CD8-positive, alpha-beta memory T cell (primary cell): ENCODE measurements at places on chromosomes 11 and 22.
A peak's percentile ranks its signal among the peaks of the same experiment; 100 is the strongest.

- DNase-seq = peak; percentile 76
Observed at GRCh38 chr22:37498289-37498909, 12.2 kb upstream of the MFNG start.

- no peak for DNase-seq
Observed at GRCh38 chr11:123344790-123345357, 85.2 kb upstream of the GRAMD1B start.

- no peak for DNase-seq
Observed at GRCh38 chr11:44277196-44278090, 32.5 kb downstream of the ALX4 start.

DNA sequence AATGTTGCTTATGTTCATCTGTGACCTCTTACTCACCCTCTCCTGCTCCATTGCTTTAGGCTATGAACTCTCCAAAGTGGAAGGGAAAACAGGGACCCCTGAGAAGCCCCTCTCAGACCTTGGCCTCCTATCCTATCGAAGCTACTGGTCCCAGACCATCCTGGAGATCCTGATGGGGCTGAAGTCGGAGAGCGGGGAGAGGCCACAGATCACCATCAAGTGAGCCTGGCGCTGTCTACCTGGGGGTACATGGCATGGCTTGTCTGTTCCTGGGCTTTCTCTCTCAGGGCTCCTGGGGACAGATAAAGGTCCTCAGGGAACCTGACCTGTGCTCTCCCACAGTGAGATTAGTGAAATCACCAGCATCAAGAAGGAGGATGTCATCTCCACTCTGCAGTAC is 2.1 kb downstream of the RNASEH2C start:
- DNase-seq = no peak

GRCh38 chr11:67410369-67410831 is 5.1 kb upstream of the CARNS1 start:
- no peak for DNase-seq

GRCh38 chr11:13215149-13215548 is 62.4 kb upstream of the BMAL1 start:
- DNase-seq = no peak

DNA sequence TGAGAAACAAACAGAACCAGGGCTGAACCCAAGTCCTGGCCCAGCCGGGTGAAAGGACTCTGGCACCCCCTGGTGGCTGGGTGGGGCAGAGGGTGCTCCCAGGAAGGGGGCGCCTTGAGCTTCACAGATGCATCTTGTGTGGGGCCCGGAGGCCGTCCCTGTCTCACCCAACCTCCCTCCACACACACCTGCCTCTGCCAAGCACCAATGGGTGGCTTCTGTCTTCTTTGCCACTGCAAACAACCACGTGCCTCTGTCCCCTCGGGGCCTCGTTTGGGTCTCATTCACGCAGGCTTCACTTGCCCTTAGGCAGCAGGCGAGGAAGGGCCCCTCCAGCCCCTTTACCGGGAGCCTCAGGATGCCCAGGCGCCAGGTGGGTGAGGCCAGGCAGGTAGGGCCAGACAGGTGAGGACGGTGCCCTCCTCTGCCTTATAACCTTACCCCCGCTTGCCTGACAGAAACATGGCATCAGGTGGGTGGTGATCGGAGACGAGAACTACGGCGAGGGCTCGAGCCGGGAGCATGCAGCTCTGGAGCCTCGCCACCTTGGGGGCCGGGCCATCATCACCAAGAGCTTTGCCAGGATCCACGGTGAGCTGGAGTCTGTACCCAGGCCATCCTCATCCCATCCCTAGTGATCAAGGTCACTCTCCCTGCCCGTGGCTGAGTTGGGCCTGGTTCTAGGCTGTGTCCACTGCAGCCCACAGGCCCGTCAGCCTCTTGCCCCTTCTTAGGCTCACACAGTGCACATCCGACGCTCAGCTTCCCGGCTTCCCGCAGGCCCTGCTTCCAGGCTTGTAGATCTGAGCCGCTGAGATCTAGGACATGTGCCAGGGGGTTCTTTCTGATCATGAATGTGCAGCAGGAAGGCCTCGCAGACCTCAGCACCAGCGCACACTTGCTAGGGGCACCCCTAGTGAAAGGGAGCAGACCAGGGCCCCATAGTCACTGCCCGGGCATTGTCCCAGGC is 17.2 kb downstream of the POLR3H start:
- peak; percentile 76 for DNase-seq

DNA sequence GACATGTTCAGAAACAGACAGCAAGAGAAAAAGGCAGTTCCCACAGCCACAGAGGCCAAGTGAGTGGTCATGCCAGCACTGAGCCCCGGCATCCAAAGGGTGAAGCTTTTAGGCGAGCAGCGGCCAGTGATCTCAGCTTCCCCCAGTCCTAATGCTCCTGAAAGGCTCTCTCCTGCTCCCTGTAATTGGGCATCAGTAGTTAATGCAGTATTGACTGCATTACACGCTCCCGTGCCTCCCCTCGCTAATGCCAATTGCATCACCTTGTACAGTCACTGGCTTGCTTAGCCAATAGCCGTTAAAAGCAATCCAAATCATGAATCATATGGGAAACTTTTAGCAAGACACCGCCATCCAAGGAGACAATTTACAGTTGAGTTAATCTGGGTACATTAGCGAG is 4.9 kb downstream of the LMO1 start:
- no peak for DNase-seq

DNA sequence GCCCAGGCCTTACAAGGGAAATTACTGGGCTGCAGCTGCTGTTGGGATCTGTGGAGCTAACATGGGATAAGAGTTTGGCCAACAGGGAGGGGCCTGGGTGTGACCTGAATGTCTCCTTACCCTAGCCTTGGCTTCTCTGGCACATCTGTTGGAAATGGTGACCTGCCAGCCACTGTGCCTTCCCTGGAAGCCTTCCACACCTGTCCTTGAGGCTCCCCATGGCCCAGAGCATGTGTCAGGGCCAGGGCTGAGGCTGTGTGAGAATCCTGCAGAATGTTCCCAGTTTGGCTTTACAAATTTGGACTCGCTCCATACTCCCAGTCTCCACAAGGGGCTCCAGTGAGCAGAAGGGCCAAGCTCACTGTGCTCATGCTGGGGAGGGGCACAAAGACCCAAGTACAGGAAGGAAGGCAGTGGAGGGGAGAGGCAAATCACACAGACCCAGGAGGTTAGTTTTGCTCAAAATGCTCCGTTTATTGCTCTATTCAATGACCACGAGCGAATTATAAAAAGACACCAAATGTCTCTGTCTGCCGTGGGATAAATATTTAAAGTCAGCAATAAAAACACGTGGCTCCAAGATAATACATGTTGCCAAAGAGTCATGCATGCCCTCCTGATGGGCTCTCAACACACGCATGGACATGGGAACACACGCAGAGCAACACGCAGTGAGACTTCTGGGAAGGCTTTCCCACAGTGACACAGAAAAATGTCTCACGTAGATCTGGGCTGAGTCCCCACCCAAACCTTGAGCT is 1.7 kb upstream of the IGSF22 start:
- peak; percentile 20 for DNase-seq

DNA sequence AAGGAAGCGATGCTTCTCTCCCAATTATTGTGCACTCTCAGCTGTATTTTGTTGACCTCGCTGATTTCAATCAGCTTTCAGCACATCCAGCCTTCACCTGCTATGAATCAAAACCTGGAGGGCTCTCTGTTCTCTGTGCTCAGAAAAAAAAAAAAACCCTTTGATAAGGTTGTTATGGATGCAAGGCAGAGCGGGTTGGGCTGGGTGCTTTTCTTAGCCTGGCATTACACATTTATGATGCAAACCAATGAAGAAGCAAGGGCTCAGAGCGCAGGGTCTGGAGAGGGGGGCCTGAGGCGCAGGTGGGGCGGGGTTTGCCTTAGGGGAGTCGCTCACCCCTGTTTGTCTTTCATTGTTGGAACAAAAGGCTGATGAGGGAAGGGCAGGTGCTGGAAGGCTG is 86.0 kb upstream of the CADM1 start:
- DNase-seq = no peak

DNA sequence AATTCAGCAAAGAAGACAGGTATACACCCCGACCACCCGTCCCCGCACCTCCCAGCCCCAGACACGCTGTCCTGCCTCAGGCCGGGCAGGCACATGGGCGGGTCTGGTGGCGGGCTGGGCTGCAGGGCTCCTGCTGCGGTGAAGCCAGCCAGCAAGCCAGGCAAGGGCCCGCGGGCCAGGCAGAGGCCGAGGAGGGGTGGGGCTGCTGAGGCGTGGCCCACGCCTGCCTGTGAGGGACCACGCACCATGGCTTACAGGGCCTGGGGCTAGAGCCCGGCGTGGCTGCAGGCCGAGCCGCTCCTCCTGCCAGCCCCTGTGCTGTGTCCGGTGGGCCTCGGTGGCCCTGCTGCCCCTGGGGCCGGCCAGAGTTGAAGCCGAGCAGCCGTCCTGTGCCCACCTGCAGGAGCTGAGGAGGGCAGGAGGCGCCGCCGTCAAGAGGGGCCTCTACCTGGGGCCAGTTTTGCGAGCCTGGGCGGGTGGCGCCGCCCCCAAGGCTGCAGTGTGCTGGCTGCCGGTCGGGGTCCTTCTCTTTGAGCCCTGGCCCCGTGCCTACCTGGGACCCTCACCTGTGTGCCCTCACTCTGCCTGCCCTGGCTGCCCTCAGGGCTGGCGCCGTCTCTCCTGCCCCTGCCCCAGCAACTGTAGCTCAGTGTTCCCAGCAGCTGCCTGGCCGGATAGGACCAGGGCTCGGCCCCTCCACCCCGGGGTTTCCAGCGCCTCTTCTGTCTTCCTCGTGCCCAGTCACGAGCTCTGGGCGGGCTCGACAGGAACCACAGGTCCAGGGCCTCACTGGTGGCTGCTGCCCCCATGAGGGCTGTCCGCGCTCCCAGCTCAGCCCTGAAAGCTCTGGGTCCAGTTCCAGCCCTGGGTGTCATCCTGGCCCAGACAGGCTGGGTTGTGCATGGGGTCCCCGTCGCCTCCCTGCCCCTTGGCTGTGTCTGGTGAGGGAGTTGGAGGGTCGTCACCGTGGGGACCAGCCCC is 38.4 kb downstream of the MOB2 start:
- DNase-seq = no peak

- no peak for DNase-seq
Observed at GRCh38 chr11:47861728-47862127, 13.6 kb upstream of the NUP160 start.

DNA sequence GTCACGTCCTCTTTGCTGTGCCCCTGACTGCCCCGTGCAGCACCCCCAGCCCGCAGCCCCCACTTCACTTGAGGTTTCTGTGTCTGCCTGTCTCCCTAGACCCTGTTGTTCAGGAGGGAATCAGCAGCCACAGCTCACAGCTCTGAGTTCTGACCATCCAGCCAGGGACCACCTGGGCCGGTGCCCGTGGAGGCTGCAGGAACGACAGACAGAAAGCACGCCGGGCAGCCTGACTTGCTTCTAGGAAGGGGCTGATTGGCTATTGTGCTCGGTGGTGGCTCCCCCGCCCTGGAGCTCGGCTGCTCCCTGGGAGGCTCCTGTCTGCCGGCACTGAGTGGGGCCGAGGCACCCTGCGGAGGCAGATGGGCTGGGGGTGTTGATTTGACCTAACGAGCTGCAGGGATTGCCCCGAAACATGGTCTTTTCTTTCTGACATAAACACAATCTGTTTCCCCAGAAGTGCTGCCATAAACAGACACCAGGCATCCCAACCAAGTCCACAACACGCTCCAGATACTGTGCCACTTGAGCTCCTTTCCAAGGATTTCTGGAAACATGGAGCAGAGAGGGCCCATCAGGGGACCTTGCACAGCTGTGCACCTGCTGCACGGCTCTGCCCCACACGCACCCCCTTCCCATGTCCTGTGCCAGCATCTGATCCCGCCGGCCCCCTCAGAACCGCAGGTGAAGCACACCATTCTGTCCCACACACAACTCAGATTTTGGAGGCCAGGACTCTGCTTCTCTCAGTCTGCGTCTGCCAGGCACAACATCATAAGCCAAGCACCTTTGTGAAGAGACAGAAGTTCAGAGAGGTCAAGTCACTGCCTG is 855.9 kb downstream of the TBC1D22A start:
- no peak for DNase-seq

DNA sequence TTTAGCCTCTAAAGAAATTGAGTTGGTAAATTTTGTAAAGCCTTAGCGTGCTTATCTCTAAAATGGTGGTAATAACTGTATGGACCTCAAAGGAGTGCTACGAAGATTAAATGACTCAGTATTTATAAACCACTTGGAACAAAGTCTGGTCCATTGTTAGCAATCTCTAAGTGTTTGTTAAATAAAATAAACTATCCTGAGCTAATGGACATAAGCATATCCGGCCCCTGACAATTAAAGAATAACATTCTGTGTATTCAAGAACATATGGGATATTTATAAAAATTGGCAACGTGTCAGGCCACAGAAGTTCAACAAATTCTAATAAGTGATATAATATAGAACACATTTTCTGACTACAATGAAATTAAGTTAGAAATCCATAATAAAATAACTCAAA is 71.0 kb downstream of the MYEOV start:
- DNase-seq = no peak

- no peak for DNase-seq
Observed at GRCh38 chr11:33405834-33406602, 148.8 kb downstream of the HIPK3 start.

- no peak for DNase-seq
Observed at GRCh38 chr11:131993246-131993645, 622.8 kb downstream of the NTM start.

DNA sequence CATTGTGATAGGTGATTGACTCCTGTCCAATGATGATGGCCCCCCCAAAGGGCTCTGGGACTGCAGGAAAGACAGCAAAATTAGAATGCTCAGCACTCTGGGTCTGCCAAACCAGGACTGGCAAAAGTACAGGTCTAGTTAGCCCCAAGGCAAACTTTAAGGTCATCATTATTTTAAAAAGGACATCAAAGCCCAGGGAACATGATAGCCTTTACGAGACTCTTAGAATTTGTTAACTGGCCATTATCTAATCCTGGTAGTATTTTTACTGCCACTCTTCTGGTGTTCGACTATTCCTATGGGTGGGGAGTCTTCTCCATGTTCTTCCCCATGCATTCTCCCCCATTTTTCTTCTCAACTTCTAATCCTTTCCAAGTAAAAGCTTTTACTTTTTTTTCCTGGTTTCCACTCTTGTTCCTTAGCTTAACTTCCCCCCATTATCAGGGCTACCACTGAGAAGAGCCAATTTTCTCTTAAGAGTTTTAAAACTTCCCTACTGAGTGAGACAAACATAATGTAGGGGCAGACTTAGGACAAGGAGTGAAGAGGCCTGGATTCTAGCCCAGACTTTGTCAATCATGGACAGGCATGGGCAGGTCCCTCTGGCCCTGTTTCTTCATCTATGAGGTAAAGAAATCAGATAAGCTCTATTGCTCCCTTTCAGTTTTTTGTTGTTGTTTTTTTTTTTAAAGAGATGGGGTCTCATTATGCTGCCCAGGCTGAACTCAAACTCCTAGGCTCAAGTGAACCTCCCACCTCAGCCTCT is 7.1 kb downstream of the DDB1 start:
- DNase-seq = no peak
